8988T (cell line): ENCODE measurements at places on chromosomes 2 and 18.

DNA sequence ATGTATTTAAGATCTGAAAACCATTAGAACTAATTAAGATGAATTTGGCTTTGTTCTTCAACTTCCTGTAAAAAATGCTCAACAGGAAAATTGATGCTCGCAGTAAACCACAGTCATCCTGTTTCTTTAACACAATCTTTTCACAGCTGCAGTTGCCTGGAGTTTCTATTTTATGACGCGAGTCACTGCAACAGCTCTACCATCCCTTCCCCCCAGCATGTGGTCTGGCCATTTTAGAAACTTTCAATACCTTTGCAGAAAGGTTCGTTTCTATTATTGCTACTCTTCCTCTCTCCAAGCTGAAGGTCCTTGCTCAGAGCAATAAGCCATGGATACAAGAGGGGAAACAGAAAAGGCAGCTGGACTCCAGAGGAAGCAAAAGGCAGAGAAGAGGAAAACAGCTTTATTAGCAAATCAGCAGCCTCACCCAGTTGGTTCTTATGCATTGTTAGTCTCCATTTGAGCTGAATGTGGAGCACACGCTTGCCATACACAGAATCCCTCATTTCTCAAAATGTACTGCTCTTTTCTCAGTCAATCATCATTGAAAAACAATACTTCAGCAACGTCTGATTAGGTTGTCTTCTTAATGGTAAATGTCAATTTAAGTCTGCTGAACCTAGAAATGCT lies 3.9 kb downstream of the WIPF1 start:
- no peak for DNase-seq

DNA sequence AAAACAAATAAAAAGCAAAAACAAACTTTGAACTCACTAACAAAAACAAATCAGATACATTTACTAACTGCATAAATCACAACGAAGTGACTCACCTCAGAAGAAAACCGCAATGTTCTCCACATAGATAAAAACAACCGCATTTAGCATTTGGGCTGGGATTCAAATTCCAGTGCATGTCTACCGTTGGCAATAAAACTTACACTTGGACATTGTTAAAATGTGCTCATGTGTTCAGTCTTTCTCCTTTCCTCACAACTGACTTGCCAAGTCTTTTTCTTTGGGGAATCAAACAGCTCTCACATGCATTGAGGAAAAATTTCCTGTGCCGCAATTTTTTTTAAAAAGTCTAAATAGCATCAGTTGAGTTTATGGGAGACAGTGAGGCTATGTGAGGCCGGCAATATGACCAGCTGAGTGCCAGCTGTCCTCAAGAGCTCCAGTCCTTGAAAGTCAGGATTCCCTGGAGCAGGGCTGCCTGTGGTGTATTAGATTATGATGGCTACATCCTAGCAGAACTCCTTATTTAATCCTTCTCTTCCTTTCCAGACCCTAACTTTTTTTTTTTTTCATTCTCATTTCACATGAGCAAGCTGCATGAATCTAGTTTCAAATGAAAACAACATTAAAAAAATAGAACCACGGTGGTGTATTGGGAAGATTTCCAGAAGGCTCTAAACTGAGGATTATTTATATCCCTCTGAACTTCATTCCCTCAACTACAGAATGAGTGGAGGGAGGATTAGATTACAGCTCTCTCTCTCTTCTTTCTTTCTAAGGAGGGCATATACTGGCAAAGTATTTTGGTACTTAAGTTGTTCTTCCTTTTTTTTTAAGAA lies 70.2 kb upstream of the MEIS1 start:
- DNase-seq, result no peak

DNA sequence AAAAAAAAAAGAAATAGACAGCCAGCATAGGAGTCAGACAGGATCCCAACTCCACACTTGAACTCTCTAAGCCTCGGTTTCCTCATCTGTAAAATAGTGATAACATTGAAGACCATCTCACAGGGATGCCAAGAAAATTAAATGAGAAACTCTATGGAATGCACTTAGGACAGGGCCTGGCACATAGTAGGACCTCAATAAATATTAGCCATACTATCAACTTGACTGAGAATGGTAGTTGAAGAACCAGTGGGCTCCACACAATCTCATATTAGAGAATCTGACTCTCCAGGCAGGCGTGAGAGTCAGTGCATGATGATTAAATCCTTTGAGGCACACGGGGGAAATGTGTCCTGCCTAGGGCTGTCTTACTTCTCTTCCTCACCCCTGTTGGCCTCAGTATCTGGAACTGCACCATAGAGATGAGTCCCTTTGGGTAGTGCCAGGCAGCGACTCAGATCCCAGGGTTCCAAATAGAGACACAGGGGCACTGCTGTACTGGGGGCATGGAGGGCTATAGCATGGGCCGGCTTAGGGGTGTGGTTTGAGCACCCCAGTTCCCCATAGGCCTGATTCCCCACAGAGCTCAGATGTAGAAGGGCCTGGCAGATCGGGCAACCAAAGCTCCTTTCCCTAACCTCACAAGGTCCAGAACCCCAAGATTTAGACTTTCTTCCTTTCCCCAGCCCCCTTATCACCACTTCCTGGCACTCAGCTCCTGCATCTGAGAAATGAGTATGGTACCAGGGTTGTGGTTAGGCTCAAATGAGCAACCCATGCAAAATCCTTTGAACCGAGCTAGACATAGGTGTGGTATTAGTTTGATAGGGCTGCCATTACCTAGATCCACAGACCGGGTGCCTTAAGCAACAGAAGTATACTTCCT lies 51.3 kb upstream of the CAB39 start:
- no peak for DNase-seq

GRCh38 chr18:76504749-76505148 lies 9.7 kb upstream of the ZNF516 start:
- DNase-seq, result no peak

DNA sequence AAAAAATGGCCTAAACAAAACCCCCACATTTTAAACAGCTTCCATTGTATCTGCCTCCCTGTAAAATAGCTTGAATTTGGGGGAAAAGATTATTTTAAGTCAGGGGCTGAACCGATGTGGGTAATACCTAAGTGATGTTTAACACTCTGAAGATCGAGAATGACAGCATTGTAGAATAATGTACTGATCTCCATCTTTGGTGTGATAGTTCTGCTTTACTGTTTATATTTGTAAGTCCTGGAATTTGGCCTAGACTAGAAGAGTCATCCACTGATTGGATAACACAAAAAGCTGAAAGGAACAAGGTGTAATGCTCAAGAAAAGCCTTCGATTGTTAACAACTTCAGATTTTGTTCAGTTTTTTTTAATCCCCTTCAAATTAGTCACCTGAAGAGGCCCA lies 53.8 kb upstream of the CCDC68 start:
- DNase-seq, result no peak

- DNase-seq, result peak; percentile 49
These were observed at the start of gene MTA3 for GRCh38 chr2:42568401-42569115. MTA3 (plus strand) TSS chr2:42568632; CDS start chr2:42568746, 114 bp downstream.

DNA sequence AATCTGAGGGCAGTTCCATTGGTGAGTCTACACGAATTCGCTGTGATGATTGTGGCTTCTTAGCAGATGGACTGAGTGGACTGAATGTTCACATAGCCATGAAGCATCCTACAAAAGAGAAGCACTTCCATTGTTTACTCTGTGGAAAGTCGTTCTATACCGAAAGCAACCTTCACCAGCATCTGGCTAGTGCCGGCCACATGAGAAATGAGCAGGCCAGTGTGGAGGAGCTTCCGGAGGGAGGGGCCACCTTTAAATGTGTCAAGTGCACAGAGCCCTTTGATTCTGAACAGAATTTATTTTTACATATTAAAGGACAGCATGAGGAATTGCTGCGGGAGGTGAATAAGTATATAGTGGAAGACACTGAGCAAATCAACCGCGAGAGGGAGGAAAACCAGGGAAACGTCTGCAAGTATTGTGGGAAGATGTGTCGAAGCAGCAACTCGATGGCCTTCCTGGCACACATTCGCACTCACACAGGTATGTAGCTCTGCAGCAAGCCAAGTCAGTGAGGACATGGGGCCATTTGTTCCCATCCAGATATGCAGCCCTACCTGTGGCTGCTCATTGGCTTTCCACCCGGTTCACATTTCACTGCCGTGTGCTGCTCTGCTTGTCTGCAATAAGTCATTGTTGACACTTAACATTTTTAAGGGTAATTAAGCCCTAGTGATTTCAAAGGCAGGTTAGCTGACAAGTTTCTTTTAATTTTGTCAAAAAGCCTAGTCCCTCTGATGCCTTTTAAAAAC lies 37.7 kb downstream of the ZNF407 start:
- no peak for DNase-seq
